ENCODE measurements at places on chromosomes 2 and 18.

DNA sequence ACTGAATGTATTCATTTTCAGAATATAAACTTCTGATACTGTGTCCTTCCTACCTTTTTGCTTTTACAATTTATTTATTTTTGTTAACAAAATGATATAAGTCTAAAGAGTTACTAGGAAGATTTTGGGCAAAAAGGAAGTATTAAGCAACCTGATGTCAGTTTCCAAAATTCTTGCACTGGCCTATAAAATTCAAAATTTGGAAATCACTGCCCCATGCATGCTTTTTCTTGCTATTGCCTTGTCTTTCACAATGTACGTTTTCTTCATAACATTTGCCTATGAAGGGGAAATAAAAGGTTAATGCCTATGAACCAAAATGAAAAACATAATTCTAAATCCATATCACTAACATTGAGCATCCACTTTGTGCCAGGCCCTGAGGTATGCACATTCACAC, 40.1 kb upstream of the EHBP1 start:
- no peak for DNase-seq

DNA sequence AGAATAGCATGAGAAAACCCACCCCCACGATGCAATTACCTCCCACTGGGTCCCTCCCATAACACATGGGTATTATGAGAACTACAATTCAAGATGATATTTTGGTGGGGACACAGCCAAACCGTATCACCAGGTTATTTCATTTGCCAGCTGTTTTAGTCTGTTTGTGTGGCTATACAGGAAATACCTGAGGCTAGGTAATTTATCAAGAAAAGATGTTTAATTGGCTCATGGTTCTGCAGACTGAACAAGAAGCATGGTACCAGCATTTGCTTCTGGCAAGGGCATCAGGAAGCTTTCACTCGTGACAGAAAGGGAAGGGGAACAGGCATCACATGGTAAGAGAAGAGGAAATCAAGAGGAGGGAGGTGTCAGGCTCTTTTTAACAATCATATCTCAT, 329.2 kb downstream of the GULP1 start:
- DNase-seq = no peak

- no peak for DNase-seq
Measured at GRCh38 chr2:187403568-187404260, 44.3 kb downstream of the CALCRL start.

GRCh38 chr2:238943338-238944067, 95.6 kb downstream of the TWIST2 start:
- no peak for DNase-seq

GRCh38 chr2:229129738-229130371, 141.2 kb downstream of the PID1 start:
- peak; percentile 13 for DNase-seq

GRCh38 chr2:105822186-105822585, 77.5 kb downstream of the NCK2 start:
- no peak for DNase-seq

DNA sequence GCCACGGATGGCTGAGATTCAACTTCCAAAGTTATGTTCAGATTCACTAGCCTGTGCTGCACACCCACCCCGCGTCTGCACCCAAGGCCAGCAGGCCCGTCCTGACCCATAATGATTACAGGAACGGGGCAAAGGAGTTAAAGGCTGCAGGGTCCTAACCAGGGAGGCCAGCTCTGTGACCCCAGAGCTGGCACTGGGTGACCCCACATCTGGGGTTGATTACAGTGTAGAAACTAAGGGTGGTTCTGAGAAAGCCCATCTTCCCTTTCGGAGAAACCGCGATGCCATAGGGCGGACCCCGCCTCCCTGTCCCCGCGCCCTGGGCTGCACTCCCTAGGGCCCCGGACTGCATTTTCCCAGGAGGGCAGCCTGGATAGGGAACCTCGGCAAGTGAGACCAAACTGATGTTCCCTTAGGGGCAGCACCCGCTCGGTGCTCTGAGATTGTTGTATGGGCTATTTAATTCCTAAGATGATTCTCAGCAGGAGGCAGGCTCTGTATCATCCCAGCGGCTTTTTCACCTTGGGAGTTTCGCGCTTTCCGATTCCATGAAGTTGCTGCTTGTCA, 2.2 kb upstream of the GPR148 start:
- DNase-seq = no peak

DNA sequence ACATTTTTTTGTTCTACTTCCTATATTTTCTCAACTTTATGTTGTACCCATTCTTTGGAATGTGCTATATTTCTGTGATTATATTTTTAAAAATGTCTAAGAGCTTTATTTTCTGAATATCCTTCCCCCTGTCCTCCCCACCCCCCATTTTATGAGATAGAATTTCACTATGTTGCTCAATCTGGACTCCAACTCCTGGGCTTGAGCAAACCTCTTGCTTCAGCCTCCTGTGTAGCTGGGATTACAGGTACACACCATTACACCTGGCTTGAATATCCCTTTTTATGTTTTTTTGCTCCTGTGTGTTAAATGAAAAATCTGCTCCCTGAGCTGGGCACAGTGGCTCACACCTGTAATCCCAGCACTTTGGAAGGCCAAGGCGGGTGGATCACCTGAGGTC, 9.2 kb upstream of the ZFAND2B start:
- no peak for DNase-seq

- no peak for DNase-seq
Measured at GRCh38 chr2:42944779-42945415, 152.5 kb upstream of the HAAO start.

DNA sequence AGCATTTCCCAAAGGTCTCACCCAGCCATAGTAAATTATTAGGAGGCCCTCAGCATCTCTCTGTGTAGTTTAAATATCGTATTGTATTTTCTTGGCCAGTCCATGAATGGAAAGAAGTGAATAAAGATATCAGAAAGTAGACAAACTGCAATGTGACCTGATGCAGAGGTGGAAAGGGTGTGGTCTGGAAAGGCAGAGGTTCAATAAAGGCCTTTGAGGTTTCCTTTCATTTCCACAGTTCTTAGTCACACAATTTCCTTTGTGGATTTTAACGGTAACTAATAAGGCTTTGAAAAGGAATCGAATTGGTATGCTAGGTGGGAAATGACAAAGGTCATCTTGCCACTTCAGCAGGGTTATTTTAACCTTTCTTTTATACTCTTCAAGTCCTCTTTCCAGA, 20.1 kb upstream of the WIPF1 start:
- DNase-seq = no peak

DNA sequence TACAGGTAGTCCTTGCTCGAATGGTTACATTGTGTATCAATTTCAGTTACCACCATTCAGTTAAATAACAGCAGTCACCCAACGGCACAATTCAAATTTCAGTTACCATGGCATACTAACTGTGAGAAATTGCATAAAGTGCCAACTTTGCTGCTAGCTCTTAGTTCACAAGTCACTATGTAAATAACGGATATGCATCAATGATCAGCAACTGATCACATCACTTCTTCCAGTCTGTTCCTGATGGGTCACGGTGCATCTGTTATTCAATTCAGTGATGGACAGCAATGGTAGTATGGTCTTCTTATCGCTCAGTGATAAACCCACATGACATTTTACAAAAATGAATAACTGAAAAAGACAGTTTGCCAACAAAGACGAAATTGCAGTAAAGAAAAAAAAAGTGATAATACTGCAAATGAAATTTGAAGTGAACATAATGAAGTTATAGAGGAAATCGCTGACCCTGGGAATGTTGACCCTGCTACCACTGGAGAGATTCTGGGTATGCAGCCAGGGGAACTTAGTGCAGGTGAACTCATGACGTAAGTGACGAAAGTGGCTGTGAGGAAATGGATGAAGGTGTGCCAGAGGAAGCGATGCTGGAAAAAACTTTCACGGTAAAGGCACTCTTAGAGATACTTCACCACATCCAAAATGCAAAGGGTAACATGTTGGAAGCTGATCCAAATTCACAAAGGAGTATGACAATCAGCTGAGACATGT, 25.9 kb upstream of the RAPGEF4 start:
- DNase-seq = no peak

- no peak for DNase-seq
Measured at GRCh38 chr2:227748079-227748478, 2.4 kb downstream of the SCYGR8 start.

Measured in psoas muscle (tissue), 8 donors.